ENCODE measurements at places on chromosomes 4 and X. TPM values are rescaled to one million over a fixed set of nuclear protein-coding genes. Genes with fewer than 3 reads are reported as not detected.

The GPR82 gene
- not detected for total RNA-seq

The GAGE12J gene
- not detected for total RNA-seq

The PPEF2 gene
- 0.56 TPM for total RNA-seq

The ELF4 gene
- 17.4 TPM for total RNA-seq

Measured in CD4-positive, alpha-beta T cell (primary cell).